ENCODE measurements at places on chromosomes 1 and 21. TPM values are rescaled to one million over a fixed set of nuclear protein-coding genes. Genes with fewer than 3 reads are reported as not detected.

DNA sequence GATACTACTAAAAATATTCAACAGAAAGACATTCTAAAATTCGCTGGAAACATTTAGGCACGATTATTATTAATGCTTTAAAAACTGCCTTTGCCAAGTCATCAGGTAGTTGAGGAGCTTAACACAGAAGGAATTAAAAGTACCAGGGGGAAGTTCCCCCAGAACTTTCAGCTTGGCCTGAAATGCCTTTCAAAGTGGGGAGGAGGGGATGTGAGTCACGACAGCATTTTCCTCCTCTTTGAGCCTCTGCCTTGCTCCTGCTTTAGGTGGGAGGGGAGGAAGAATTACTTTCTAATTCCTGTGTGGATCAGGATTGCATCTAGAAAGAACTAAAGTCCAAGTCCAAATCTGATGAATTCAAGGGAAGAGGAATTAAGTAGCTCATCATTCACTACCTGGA, 183.7 kb downstream of the CLIC6 start:
- no peak for DNase-seq

DNA sequence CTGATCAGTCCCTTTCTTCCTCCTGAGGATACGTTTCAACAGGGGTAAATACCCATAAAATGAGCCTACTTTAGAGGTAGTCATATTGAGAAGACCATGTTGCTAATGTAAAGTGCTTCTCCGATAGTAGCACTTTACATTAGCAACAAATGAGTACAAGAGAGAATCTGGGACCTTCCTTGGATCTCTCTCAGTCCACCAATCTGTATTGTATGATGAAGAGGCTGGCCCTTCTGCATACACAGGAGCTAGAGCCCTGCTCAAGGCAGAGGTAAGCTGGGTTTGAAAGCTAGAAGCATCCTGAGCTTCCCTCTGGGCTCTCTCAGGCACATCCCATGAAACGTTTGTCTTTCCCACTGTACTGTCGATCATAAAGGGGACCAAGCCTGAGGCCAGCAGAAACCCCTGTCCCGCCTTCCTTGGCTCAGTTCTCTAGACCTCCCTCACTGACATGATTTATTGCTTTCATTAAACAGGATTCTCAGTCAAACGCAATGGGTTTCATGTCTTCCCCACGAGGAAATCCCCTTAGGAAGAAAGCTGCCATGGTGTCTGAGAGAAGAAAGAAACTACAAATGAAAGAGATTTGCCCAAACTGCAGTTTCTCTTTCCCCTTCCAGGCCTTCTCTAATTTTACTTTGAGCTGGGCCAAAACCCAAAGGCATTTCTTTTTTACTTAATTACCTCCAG, 62.8 kb upstream of the BCAR3 start:
- no peak for DNase-seq

DNA sequence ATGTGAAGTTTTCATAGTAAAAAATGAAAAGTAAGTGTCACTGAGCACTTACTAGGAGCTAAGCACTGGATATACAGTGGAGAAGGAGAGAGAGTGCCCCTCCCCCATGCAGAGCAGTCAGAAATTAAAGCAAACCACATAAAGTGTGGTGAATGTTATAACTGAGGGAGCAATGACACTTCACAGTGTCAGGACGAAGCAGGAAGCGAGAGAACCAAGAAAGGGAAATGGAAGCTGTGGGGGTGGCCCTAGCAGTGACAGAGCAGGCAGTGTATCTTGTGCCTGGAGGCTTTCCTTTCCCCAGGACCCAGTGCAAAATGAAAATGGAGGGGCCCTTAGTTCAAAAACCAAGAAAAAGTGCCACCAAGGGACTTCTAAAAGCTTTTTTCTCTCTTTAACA, 21.5 kb upstream of the RCAN3 start:
- DNase-seq = no peak

GRCh38 chr21:42619841-42620240, 33.6 kb upstream of the PDE9A start:
- no peak for DNase-seq

GRCh38 chr1:220595179-220595578, 67.2 kb downstream of the MARK1 start:
- DNase-seq = no peak

TCHHL1 gene
- not detected for total RNA-seq

GRCh38 chr21:46160907-46161632, 5.7 kb upstream of the FTCD start:
- DNase-seq = no peak

DNA sequence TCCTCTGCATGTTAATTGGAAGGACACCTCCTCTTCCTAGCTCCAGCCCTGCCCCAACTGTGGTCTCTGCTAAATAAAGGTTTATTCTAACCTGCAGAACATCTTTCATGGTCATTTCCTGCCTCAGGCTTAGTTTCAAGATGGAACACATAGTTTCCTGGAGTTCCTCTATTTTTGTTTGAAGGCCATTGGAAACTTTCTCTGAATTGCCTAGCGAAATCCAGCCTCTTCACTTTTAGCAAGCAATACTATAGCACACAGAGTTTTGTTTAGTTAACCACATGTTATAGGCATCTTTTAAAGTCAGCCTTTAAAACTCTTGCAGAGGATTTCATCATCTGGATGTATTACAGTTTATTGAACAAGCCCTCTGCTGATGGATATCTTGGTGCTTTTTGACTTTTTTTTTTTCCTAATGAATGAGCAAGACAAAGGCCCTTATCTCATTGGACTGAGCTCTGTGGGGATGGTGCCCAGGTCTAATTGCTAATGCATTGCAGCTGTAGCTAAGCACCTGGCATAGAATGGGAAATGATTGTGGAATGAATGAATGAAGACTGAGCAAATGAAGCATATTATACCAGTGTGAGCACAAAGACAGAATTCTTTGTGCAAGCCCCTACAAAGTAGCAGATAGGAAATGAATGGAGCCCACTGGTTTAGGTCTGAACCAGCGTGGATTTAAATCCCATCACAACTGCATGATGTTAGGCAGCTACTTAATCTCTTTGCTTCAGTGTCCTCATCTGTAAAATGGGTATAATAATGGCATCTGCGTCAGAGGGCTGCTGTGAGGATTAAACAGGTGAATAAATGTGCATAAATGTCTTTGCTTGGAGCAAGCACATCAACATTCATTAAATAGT, 641 bp upstream of the CFAP107 start:
- no peak for DNase-seq

OR2T6 gene
- total RNA-seq = not detected

TESK2 gene
- total RNA-seq = 0.32 TPM

KCNE1 gene
- total RNA-seq = 5.7 TPM

DNA sequence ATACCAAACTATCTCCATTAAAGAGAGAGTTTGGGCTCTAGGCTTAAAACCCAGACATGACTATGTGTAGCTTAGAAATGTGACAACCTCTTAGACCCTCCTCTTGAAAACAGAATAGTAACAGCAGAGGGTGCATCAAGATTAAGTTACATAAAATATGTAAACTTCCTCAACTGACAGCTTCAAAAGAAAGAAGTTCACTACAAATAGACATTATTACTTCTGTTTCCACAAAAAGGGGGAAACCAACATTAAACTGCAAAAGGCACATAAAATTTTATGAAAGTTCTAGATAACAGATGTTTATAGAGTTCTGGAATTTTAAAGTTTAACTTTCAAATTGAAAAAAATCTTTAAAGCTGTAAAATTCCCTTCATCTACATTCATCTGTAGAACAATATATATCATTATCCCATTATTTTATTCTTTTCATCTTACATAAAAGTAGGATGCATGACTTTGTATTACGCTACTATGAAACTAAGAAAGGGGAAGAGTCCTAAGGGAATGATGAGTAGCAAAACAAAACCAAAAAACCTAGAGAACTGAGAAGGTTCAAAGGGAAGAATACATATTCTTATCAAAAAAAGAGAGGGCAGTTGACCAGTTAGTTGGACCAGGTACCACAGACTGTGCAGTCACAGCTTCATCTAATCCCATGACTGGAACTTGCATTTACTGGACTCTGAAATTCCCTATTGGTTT, 177.0 kb downstream of the SIPA1L2 start:
- no peak for DNase-seq
